Right atrium auricular region (tissue), 2 donors: ENCODE measurements at places on chromosomes 6 and 20.

DNA sequence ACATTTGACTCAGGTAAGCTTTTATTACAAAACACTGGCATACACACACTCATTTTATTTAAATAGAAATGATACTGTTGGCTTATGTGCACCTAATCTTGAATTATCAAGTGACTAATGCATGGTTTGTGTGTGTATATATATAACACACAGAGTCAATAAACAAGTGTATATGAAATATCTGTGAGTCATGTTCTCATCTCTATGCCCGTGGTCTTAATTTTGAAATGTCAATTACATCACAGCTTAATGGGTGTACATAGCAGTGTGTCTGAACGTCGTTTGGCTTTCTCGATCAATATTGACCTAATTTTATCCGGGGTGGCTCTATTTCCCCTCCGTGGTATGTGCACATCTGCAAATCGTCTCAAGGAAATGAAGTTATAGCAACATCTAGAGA is 104.0 kb upstream of the ZFP64 start:
- DNase-seq, result no peak

GRCh38 chr6:122143813-122144601 is 255.4 kb upstream of the HSF2 start:
- no peak for DNase-seq

- no peak for DNase-seq
Observed at GRCh38 chr6:130229645-130230044, 6.9 kb upstream of the SAMD3 start.

GRCh38 chr20:18857640-18858039 is 44.1 kb downstream of the SCP2D1 start:
- DNase-seq, result no peak

DNA sequence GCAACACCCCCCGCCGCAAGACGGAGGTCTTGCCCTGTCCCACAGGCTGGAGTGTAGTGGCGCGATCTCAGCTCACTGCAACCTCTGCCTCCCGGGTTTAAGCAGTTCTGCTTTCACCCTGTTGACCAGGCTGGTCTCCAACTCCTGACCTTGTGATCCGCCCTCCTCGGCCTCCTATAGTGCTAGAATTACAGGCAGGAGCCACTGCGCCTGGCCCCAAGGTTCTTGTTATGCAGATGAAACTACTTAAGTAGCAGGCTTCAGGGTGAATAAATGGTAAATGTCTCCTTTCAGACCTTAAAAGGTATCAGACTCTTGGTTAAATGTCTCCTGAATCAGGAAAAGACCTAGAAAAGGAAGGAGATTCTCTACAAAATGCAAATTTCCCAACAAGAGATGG is 95.4 kb upstream of the TMEM181 start:
- no peak for DNase-seq

DNA sequence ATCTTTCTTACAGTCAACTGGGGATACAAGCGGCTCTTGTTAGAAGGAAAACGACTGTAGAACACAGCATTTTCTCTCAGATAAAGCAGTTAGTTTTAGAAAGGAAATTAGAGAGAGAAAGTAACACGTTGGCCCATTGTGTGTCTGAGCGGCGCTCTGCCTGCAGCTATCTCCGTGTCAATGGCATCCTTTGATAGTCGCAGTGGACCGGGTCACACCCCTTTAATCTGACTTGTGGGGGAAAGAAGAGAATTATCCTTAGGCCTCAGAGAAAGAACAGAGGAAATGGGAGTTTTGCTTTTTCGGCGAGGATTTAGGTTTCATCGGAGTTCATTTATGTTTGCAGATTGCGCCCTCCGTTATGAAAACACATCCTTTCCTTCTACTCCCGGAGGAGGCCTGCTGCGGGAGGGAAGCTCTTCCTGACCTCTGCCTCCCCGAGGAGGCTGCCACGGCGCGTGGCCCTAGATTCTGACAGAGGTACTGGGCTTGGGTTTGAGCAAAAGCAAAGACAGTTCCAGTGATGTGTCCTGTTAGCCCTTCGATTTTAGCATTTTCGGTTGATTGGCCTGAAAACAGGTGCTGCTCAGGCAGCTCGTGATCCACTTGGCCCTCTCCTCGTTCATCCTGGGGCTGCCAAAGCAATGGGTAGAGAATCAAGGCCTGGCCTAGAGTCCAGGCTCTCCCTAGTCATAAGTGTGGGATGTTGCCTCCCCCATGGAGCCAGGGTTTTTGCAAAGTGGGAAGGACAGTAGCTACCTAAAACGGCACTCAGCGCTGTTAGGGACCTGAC is 74.9 kb downstream of the ZDHHC14 start:
- no peak for DNase-seq

DNA sequence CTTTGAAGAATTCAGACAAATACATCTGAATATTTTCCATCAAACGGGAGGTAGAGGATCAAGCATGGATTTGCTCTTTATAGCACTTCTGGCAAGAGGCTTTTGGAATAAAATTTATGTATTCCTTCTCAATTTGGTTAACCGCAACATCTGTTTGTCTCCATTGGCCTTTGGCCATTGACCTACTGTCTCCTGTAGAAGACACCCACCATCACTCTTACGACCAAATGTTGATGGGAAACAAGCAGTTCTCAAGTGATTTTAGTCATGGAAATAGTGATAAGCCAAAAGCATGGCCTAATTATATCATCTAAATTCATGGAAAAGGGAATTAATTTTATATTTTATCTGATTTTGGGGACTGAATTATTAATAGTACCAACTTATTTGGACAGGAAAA is 591.9 kb downstream of the CD109 start:
- no peak for DNase-seq

- no peak for DNase-seq
Observed at GRCh38 chr20:47557218-47557617, 55.5 kb downstream of the NCOA3 start.

- no peak for DNase-seq
Observed at GRCh38 chr6:106743612-106744011, 114.2 kb downstream of the QRSL1 start.

DNA sequence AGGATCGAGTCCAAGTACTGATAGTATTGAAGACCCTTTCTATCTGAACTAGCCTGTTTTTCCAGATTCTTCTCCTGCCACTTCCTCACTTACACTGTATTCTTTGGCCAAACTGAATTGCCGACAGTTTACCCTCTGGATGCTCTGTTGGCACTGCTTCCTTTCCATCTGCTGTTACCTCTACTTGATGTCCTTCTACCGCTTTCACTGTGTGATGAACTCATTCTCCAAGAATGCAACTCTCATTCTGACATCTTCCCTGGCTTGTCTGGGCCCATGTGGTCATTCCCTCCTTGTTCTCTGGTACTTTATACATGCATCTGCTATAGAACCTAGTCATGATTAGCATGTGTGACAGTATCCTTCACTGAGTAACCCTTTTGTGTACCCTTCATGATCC is 16.3 kb downstream of the RPRD1B start:
- no peak for DNase-seq

GRCh38 chr6:11006061-11006460 is 38.0 kb downstream of the ELOVL2 start:
- no peak for DNase-seq

- no peak for DNase-seq
Observed at GRCh38 chr20:34530342-34530741, 14.1 kb downstream of the DYNLRB1 start.

- DNase-seq, result no peak
Observed at GRCh38 chr20:25486377-25486776, 78.9 kb downstream of the GINS1 start.

GRCh38 chr6:149095842-149096241 is 221.7 kb upstream of the TAB2 start:
- no peak for DNase-seq

- DNase-seq, result no peak
Observed at GRCh38 chr6:56766806-56767178, 124.1 kb upstream of the DST start.

DNA sequence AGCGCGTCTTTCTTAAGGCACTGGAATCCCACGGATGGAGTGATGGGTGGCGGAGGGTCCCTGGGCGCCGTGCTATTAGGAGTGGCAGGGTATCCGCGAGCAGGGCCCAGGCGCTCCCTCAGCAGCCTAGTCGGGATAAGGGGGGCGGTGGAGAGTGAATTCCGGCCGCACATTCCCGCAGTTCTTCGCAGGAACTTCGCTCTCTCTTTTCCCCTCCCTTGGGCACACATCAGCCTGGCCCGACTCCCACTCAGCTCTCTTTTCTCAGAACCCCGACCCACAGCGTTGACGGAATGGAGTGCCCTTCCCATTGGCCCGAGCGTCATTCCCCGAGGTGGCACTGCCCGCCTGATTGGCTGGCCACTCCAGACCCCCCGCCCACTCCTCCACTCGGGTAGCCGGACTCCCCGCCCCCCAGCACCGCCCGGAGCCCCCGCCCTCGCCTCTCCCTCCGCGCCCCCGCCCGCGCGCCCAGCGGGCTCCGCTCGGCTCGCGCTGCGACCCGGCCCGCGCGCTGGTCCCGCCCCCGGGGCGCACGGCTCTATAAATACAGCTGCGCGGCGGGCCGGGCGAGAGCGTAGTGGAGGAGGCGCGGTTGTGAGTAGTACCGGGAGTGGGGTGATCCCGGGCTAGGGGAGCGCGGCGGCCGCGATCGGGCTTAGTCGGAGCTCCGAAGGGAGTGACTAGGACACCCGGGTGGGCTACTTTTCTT is at the start of gene ID4:
ID4 (plus strand) TSS at position 572 of the 712 bp plus-strand sequence. CDS start 385 bp downstream, outside the sequence.
- DNase-seq, result peak; percentile 97

DNA sequence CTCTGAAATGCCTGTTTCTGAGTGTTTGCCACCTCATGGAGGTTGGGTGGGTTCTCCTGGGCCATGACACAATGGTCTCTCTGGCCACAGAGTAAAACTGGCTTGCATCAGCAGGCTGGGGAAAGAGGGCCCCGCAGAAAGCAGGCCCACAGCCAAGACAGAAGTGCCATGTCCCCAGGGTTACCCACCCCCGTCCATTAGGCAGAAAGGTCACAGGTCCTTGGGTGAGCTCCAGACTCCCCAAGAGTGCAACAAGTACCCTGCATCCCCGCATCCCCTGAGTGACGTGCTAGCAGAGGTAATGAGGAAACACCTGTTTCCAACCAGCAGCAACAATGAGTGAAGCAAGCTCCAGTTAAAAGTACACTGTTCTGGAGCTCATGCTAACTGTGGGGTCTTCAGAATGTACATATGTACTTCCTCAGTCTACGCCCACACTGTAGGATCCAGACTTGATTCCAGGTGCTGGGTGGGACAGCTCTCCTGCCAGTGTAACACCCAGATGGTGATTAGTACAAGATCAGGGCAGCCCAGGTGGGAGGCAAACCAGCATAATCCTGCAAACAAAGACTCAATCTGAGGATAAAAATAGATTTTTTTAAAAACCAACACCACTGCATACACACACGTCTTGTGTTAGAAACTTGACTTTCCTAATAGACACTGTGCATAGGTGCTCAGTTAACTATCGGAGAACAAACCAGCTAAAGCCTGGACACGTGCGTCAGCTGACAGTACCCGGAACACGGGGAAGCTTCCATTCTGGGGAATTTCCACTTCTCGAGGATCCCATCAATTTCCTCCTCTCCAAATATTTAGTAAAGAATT is 31.5 kb downstream of the RRBP1 start:
- no peak for DNase-seq

DNA sequence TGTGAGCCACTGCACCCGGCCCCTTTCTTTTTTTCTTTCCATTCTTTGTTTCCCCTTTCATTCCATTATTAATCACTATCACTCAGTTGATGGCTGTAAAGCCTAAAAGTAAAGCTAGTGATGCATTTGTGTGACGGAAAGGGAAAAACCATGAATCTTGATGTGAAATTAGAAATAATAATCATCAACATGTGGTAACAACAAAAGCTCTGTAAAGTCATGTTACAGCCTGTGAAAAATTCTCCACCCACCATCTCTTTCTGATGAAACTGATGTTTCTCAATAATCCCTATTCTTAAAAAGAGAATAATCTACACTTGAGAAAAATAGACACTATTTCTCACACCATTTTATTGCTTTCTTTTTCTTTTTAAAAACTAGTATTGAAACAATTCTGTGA is 80.0 kb downstream of the CRYBG1 start:
- no peak for DNase-seq

GRCh38 chr20:5416086-5416485 is 99.3 kb upstream of the PROKR2 start:
- DNase-seq, result no peak

DNA sequence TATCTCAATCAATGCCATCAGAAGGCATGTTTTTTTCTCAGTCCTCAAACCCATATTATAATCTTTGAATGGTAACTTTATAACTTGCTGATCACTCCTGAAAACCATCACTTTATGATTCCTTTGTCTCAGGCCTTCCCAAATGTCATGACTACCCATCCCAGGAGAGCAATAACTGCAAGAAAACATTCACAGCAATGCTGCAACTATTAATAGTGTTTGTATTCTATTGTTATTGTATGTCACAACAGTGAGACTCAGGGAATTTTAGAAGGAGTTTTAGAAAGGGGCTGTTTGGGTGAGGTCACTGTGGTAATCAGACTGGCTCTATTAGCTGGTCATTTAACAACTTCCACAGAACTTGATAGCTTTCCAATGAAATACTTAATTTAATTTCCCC is 301.4 kb upstream of the TBX18 start:
- no peak for DNase-seq

GRCh38 chr20:13659288-13659687 is 20.6 kb upstream of the TASP1 start:
- DNase-seq, result no peak

GRCh38 chr6:31617010-31617409 is 2.0 kb downstream of the AIF1 start:
- no peak for DNase-seq

DNA sequence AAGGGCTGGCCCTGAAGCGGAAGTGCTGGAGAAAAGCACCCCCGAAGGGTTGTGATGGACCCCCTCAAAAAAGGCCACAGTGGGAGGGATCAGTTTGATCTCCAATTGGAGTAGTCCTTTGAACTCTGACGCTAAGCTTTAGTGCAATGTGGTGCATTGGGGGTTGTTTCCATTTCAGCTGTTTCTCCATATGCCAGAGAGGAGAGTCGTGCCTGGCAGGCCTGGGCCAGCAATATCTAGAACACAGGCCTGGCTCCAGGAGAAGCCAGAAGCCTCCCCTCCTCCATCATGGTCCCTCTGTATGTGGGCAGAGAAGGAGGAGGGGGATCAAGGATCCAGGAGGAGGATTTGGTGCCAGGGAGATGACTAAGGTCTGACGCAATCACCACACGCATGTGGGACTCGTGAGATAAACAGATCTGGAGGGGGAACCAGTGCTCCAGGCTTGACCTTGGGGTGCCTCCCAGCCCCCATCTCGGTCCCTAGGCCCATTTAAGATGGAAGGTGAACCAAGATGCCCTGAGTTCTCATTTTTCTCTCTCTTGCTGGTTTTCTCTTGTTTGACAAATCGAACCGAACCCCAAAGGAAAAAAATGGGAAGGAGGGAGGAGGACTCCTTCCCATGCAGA is 517.4 kb upstream of the JARID2 start:
- DNase-seq, result peak; percentile 72

- no peak for DNase-seq
Observed at GRCh38 chr20:14800707-14801425, 463.5 kb upstream of the FLRT3 start.

GRCh38 chr6:136486357-136486756 is 63.9 kb downstream of the MAP7 start:
- no peak for DNase-seq

- no peak for DNase-seq
Observed at GRCh38 chr6:105880030-105880492, 206.1 kb upstream of the PRDM1 start.

GRCh38 chr6:43123461-43124314 is 47.4 kb upstream of the SRF start:
- DNase-seq, result no peak
